Tracheal epithelial cell (primary cell): ENCODE measurements at places on chromosomes 7 and 10. TPM values are rescaled to one million over a fixed set of nuclear protein-coding genes. Genes with fewer than 3 reads are reported as not detected.

The DIP2C gene
- 1.3 and 2.9 TPM in 2 replicates for total RNA-seq

The IDI2 gene
- not detected in 2 replicates for total RNA-seq

The GALNT17 gene
- not detected in 2 replicates for total RNA-seq

The NFE2L3 gene
- 9.4 and 34.7 TPM in 2 replicates for total RNA-seq

The GNAT3 gene
- total RNA-seq, result not detected in 2 replicates

The DYNC1I1 gene
- total RNA-seq, result 0.21 and 0.24 TPM in 2 replicates
